ENCODE measurements at places on chromosomes 7 and 10. TPM values are rescaled to one million over a fixed set of nuclear protein-coding genes. Genes with fewer than 3 reads are reported as not detected.

The MMRN2 gene
- not detected for total RNA-seq

The PRPS1L1 gene
- total RNA-seq, result not detected

The CCDC201 gene
- total RNA-seq, result not detected

The PITRM1 gene
- total RNA-seq, result 76.3 TPM

The C10orf105 gene
- 0.32 TPM for total RNA-seq

The ATOH7 gene
- total RNA-seq, result not detected

The GRID2IP gene
- 0.12 TPM for total RNA-seq

The GALNT17 gene
- not detected for total RNA-seq

The FANK1 gene
- total RNA-seq, result not detected

The SUN1 gene
- 82.2 TPM for total RNA-seq

The LRRN3 gene
- 57.3 TPM for total RNA-seq

The BAMBI gene
- total RNA-seq, result 0.81 TPM

The GRK5 gene
- 25.3 TPM for total RNA-seq

The STRIP2 gene
- 79.4 TPM for total RNA-seq

The KIAA1217 gene
- 6.4 TPM for total RNA-seq

The KIF11 gene
- 38.7 TPM for total RNA-seq

The TRIM8 gene
- 111 TPM for total RNA-seq

The PYROXD2 gene
- 2.8 TPM for total RNA-seq

The PRKCQ gene
- total RNA-seq, result 45.9 TPM

The APBB1IP gene
- total RNA-seq, result 43.6 TPM

The ERV3-1 gene
- total RNA-seq, result 6.7 TPM

The CALHM3 gene
- not detected for total RNA-seq

The OPALIN gene
- total RNA-seq, result not detected

The TMEM26 gene
- total RNA-seq, result not detected

The CTAGE4 gene
- total RNA-seq, result 0.75 TPM

The SMKR1 gene
- 4.8 TPM for total RNA-seq

All from activated T-helper 1 cell treated with anti-CD3 and anti-CD28 coated beads, Interleukin-12 subunit alpha, Interleukin-12 subunit beta, Interleukin-2, Interleukin-4 antibody, amounts not matched to agents 30 ng/mL and 10 ng/mL and 1 ng/mL, durations not matched to agents 14 hours and 24 hours and 36 hours (primary cell).